Foreskin keratinocyte (primary cell): ENCODE measurements at places on chromosomes 1 and 21. TPM values are rescaled to one million over a fixed set of nuclear protein-coding genes. Genes with fewer than 3 reads are reported as not detected.

GRCh38 chr1:160451859-160452232 is 51.5 kb downstream of the VANGL2 start:
- no peak for DNase-seq

- no peak for DNase-seq
These were observed 10.3 kb upstream of the PKNOX1 start for GRCh38 chr21:42964086-42964485.

GRCh38 chr1:4801192-4801924 is 146.9 kb downstream of the AJAP1 start:
- DNase-seq = no peak

GRCh38 chr1:55347866-55348265 is 132.7 kb upstream of the USP24 start:
- DNase-seq = no peak

- DNase-seq = no peak
These were observed 38.0 kb upstream of the SERBP1 start for GRCh38 chr1:67468066-67468718.

The NTMT2 gene
- not detected in 2 replicates for total RNA-seq

The CXADR gene
- 18.3 and 19.9 TPM in 2 replicates for total RNA-seq

The PTPRC gene
- total RNA-seq = not detected in 2 replicates
